ENCODE measurements at places on chromosomes 16 and 17.

- no peak for DNase-seq
Measured at GRCh38 chr17:3852561-3852960, 6.5 kb upstream of the NCBP3 start.

- no peak for DNase-seq
Measured at GRCh38 chr17:1951920-1952319, 73.2 kb downstream of the RTN4RL1 start.

DNA sequence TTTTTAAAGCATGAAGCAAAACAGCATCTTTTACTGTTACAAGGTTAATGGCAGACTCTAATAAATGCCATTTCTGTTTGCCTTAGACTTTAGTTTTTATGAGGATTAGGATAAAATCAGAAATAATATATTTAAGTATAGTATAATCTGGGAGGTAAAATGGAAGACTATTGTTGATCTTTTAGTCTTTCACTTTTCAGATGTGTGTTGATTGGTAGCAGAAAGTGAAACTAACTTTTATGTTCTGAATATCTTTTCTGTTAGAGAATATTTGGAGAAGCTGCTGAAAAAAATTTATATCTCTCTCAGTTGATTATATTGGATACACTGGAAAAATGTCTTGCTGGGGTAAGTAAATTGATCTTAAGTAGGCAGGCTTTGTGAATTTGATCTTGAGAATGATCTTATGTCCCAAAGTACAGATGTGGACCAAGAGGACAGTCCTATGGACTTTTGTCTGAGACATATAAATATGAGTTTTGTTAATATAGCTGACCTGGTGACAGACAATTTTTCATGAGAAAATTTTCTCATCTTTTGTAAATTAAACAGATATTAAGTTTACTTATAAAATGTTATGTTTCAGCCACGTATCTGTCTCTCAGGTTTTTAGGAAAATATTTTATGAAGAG is 64.1 kb downstream of the NF1 start:
- no peak for DNase-seq

GRCh38 chr17:45091778-45092425 is 30.8 kb downstream of the NMT1 start:
- peak; percentile 53 for DNase-seq

DNA sequence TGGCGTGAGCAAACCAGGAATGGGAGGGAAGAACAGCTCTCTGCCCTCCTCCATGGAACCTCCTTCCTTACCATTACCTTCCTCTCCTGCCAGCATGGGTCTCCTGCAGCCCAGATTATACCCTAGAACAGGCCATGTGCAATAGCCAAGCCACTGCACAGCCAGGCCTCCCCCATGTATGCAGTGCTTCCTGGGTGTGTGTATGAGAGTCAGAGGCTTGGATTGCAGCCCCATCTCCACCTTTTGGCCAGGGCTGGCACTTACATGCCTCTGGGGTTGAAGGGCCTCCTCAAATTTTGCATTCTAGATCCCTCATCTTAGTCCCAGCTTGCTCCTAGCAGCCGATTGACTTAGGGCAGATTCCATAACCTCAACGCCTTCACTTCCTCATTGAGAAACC is 133.7 kb downstream of the GSG1L start:
- DNase-seq = no peak

DNA sequence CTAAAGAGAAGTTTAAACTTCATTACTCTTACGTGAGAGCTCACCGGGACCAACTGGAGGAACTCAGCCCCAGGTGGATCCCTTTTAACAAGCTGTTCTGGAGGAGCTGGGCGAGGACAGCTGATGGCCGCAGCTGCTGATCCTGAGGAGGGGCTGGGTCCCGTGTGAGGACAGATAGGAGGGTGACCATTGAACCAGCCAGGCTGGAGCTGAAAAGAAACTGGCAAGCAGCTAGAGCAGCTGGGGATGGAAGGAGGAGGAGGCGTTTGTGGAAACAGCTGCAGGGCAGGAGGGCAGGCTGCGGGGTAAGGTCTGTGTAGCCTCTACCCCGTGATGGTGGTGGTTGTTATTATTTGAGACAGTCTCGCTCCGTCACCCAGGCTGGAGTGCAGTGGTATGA is 119.5 kb downstream of the AATF start:
- DNase-seq = no peak

DNA sequence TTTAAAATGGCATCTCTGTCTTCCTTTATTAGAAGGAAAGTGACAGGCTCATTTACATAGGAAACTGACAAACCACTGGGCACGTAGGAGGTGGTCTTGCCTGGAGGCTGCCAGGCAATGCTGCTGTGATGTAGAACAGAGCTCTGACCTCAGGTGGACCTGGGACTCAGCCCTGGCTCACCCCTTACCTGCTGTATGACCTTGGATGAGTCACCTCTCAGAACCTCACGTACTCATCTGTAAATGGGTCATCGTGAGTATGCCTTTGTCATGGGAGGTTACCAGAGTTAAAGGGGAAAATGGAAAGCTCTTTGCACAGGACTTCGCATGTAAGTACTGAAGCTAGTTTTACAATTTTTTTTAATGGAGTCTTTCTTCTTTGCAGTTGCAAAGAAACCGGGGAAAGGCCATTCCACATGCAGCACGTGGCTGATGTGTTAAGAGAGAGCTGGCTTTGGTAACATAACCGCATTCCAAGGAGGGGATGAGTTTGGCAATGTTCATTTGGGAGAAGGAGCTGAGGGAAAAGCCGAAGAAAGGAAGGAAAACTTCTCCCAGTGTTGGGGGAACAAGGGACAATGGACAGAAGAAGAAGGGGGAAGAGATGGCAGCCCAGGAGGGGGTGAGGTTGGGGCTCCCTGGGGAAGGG is 37.4 kb upstream of the LONP2 start:
- peak; percentile 7 for DNase-seq

- DNase-seq = no peak
Measured at GRCh38 chr17:28970879-28971278, 19.6 kb upstream of the PHF12 start.

- DNase-seq = peak; percentile 6
Measured at GRCh38 chr17:1561420-1562175, 994 bp downstream of the PITPNA start.

DNA sequence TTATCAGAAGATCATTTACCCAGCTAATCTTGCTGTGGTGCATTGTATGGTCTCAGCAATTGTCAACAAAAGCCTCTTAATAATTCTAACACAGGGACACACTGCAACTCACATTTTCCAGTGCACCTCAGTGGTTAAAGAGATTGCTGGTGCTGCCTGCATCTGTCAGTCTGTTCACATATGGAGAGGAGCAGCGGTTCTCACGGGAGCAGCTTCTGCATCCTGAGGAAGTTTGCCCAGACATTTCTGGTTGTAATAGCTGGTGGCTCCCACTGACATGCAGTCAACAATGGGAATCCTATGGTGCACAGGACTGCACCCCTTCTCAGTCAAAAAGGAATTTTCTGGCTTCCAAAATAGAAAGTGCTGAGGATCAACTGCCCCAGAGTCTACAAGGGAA is 7.8 kb downstream of the GGA2 start:
- DNase-seq = no peak

DNA sequence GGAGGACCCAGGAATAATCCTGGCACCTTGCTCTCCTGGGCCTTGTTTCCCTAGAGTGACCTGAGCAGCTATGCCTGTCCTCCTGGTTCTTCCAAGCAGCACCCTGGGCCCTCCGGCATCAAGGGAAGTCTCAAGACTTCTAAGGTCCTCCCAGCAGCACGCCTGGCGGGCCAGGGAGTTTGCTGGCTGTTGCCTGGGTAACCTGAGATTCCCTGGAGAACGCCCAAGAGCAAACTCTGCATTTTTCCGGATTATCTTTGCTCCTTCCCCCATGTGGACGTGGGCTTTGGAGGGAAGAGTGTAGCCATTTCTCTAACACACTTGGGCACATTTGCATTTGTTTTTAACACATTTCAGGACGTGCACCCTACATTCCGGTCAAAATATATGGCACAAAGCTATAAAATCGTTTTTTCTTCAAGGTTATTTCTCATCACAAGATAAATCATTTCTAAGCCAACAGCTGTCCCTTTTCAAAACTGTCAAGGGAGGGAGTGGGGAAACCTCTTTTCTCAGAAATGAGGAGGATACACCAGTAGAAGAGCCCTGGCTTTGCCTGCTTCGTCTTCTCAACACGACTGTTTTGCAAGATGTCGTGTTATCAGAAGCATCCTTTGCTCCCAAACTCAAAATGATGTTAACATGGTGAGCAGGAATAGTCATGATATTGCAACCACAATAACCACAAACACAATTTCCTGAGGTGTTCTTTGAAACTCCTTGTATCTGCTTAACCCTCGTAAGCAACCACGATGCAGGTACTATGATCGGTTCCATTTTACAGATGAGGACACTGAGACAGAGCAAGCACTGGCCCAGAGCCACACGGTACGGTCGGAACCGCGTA is 116.5 kb downstream of the ADCY9 start:
- no peak for DNase-seq

DNA sequence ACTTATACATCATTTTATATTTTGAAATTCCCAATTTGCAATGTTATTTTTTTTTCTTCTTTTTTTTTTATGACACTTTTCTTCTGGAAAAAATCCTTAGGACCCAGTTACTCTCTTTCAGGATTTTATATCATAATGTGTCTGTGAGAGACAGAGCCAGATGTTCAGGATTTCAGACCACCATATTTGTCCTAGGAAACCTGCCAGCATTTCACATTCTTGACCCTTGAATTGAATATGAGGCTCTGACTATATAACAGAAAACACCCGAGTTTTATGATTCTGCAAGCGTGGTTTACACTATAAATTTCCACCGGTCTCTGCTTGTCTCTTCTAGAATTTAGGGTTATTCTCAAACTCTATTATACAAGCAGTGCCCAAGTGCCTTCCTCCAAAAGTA is 621.0 kb downstream of the WWOX start:
- DNase-seq = no peak

DNA sequence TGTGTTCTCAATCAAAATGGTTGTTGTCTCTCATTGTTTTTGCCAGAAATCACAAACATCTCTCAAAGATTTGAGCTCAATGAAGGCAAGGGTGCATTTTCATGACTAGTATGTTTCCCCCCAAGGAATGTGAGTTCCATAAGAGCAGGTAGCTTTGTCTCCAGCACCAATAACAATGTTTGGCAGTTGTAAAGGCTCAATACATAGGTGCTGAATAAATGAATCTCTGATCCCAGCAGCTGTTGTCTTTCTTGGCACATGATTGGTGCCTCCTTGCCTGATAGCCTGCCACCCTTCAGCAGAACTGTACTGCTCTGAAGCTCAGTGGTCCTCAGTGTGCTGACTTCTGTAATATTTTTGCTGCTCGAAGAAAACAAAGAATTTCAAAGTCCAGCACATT is 103.1 kb upstream of the CDH11 start:
- DNase-seq = no peak

GRCh38 chr16:7419441-7419840 is 86.8 kb downstream of the RBFOX1 start:
- DNase-seq = no peak

GRCh38 chr17:10018461-10018891 is 113.4 kb upstream of the RCVRN start:
- DNase-seq = no peak

- no peak for DNase-seq
Measured at GRCh38 chr17:79798299-79799173, 1.7 kb upstream of the CBX8 start.

DNA sequence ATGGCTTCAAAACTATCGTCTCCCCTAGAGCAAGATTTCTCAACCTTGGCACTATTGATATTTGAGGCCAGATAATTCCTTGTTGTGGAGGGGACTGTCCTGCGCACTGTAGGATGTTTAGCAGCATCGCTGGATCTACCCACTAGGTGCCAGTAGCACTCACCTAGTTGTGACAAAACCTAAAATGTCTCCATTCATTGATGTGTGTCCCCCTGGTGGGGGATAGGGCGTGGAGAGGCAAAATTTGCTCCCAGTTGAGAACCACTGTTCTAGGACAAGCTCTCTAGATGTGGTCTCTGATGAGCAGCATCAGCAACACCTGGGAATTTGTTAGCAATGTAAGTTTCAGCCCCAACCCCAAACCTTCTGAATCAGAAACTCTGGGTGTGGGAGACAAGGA is 259.0 kb downstream of the XYLT1 start:
- no peak for DNase-seq

DNA sequence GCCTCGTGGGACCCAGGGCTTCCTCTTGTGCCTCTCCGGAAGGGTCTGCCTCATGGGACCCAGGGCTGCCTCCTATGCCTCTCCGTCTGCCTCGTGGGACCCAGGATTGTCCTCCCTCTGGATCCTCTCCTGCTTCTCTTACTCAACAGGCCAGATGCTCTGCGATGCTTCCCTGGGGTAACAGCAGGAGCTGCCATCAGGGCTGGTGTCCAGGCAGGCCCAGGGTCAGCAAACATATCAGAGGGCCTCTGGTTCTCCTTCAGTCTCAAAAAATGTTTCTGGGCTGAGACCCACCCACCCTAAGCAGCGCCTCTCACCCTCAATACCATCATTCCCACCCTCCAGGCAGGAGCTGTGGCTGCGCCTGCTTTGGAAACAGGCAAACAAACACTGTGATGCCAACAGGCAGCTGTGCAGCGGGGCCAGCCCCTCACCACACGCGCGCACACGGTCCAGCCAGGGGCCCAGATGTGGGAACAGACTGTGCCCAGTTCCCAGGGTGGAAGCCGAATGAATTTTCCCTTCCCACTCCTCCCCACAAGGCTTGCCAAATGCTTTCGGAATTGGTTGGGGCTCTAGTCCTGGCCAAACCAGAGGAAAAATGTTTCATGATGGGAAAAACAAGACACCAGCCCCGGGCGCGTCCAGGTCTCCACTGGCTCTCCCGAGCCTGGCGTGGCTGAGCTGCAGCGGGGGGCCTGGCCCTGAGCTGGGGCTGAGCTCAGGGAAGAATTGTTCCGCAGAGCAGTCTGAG is 11.3 kb downstream of the TIMM22 start:
- DNase-seq = no peak

GRCh38 chr17:31313982-31314781 is at the start of gene EVI2B:
TSS of gene EVI2B (minus strand) at chr17:31314054. CDS start at chr17:31305609, 8,445 bp downstream.
- peak; percentile 82 for DNase-seq

GRCh38 chr17:3986939-3987335 is 22.7 kb upstream of the ATP2A3 start:
- no peak for DNase-seq

DNA sequence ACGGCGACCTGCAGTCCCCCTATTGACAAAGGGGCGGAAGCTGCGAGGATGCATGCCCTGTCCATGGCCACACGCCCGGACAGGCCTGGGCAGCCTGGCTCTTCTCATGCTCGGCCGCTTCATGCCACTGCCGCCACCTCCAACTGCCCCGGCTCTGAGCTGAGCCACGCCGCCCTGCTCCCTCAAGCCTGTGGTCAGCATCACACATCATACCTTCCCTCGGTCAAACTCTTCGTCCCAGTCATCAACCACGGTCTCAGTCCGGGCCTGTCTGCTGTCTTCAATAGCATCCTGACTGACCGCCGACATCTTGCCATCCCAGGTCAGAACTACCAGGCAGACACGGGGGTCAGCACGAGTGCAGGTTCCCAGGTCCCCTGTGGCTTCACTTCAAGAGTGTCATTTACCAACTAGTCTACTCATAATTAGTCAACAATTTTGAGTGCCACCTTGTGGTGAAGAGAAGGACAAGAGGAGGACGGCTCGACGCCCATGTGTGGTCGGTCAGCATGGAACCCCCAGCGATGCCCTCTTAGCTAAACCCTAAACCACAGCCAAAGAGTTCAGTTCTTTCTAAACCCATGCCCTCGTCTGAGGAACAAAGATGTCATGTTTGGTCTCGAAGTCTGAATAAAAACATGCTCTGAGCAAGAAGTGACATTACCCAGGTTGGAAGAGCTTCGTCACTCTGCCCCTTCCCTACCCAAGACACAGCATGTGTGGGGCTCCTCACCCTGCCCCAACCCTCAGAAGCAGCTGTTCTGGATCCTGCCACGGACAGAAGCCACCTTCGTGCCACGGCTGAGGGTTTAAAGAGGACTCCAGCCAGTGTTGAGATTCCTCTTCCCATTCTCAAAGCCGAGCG is 16.9 kb upstream of the CYTH1 start:
- DNase-seq = peak; percentile 61
